Activated CD8-positive, alpha-beta memory T cell treated with anti-CD3 and anti-CD28 coated beads for 36 hours (primary cell): ENCODE measurements at places on chromosomes 12 and 14. TPM values are rescaled to one million over a fixed set of nuclear protein-coding genes. Genes with fewer than 3 reads are reported as not detected.

POU6F1 gene
- total RNA-seq = 9.9 TPM

PPP4R4 gene
- 1.4 TPM for total RNA-seq

B3GNT4 gene
- total RNA-seq = 0.46 TPM

SCFD1 gene
- total RNA-seq = 56.0 TPM

NFYB gene
- total RNA-seq = 26.2 TPM

CLEC6A gene
- total RNA-seq = not detected

SLCO1A2 gene
- not detected for total RNA-seq

SRGAP1 gene
- total RNA-seq = 0.69 TPM
